Psoas muscle (tissue), 8 donors: ENCODE measurements at places on chromosomes 2 and 18. TPM values are rescaled to one million over a fixed set of nuclear protein-coding genes. Genes with fewer than 3 reads are reported as not detected.

DNA sequence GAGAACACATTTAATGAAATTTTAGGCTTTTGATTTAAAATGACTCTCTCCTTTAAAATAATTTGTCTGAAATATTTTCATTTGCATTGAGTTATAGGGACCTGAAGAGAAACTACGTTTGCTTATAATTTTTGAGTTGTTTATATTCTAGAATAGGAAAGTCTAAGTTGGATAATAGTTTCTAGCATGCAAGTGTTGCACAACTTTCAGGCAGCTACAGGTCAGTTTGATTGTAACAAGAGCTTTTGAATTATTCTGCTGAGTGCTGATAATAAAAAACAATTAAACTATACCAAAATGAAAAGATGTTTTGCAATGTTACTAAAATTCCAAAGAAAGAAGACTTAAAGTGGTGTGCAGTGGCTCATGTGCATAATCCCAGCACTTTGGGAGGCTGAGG lies 71.0 kb downstream of the PDE1A start:
- DNase-seq = no peak

DNA sequence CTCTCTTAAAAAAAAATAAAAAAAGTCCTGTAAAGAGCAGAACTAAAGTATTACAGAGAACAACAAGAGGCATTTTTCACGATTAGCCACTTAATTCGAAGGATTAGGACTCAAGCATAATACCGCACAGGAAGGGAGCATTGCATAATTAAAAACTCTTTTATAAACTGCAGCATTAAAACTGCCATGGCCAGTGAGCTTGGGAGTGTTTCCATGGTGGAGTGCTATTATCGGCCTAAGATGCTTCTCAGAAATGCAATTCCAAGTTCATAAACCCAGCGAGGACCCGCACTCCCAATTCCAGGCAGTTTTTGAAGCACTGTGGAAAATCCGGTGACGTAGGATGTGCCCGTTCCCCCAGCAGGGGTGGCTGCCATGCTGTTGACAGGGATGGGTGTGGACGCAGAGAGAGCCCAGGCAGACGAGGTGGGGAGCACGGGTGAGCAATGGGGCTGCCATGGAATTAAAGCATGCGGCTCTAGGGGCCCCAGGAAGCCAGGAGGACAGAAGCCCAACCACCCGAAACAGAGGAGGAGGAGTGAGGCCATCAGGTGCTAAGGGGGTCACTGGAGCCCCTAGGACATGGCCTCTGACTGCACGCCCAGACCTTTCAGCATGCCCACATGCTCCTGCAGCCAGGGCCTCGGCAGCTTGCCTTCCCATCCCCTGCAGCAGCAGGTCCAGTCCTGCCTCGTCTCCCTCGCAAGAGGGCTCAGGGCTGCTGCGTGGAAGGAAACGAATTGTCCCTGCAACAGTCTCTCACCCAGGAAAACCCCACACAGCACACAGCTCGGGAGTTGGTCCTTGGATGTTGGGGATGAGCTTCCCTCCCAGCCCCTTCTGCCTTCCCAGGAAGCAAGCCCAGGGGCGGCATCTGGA lies 233.4 kb downstream of the NDUFA10 start:
- no peak for DNase-seq

DNA sequence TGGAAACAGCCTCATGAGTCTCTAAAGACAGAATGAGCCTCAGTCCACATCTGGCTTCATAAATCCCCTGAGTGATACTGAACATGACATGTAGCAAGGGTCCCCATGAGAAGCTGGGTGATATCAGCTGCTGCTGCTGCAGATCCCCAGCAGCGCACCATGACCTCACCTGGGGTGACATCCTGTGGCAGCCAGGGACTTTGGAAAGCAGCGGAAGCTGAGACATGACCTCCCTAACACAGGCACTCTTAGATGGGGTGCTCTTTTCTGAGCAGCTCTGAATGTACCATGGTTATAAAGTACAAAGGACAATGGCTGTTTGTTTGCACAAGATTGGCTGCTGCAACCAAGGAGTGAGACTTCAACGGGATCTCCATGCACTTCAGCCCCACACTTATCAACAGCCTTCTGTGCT lies 74.7 kb upstream of the TMEM200C start:
- DNase-seq = no peak

GRCh38 chr18:24006712-24007313 lies 7.7 kb upstream of the TTC39C start:
- no peak for DNase-seq

GRCh38 chr2:71586471-71586870 lies 133.1 kb downstream of the DYSF start:
- no peak for DNase-seq

GRCh38 chr2:156349605-156350004 lies 17.1 kb upstream of the NR4A2 start:
- DNase-seq = no peak

DNA sequence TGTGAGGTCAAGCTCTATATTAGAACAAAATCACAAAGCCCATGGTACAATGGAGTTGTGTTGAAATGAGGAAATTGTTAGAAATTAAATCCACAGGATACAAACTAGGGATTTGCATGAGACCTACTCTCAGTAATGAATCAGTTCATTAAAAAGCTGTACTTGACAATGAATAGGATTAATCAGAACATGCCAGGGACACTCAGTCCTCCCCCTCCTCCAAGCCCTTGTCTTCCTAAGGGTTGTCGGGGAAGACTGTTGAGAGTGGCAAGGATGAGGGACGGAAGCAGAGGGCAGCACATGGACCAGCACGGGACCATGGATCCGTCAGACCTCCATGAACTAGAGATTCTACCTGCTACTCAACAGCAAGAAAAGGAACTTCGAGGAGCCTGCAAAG lies 39.8 kb downstream of the SPRED2 start:
- DNase-seq = no peak

GRCh38 chr2:20071397-20072383 lies 20.3 kb upstream of the LAPTM4A start:
- no peak for DNase-seq

- DNase-seq = no peak
Measured at GRCh38 chr18:25282896-25283703, 68.9 kb downstream of the ZNF521 start.

DNA sequence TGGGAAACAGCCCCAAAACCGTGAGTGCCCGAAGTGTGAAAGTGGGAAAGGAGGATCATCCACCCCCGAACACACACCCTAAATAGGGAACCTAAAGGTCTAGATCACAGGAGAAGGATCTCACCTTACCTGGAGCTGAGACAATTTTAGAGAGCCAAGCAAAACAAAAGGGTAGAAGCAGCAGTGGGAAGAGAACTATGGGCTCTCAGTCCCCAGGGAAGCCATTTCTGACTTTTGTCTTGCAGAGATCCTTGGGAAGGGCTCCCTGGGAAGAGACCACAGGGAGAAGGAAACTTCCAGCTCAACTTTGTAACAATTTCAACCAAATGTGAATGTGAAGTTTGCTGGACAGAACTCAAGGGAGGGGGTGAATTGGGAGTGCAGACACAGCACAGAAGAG lies 110.6 kb downstream of the WDPCP start:
- DNase-seq = no peak

DNA sequence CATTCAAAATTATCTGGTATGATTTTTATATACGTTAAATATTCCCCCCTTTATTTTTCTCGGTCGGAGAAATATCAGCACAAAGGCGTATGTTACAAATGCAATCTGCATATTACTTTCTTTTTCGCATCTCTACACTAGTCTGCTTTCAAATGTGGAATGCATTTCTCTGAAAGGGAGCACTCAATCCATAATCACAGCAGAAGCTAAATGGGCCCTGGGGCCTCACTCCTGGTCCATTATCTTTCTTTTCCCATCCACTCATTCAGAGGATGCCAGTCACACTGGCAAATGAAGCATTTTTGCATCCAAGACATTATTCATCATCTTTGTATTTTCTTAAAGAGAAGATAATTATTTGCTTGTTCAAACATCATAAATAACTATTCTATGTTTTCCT lies 295.2 kb upstream of the LRP1B start:
- no peak for DNase-seq

DNA sequence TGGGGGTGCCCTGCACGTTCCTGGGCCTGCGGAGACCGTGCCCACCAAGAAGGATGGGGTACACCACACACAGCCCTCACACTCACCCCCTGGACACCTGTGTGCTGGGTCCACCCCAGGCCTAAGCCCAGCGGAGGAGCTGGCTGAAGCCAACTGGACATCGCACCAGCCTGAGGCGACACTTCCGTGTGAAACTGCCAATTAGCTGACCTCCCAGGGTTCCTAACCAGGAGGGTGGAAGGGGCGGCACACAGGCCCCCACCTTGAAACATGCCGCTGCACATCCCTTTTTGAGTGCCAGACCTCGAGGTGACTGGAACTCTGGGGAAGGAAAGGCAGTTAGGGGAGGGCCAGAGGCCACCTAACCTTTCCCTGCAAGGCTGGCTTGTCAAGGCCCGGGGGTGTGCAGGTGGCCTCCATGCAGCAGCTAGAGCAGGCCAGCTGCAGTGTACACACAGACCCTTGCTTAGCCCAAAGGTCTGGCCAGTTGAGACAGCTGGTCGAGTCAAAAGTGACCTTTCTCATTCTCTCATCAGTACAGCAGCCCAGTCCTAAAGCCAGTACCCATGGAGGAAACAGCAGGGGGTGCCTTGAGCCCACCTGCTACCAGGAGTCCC lies 4.5 kb downstream of the STK25 start:
- no peak for DNase-seq

DNA sequence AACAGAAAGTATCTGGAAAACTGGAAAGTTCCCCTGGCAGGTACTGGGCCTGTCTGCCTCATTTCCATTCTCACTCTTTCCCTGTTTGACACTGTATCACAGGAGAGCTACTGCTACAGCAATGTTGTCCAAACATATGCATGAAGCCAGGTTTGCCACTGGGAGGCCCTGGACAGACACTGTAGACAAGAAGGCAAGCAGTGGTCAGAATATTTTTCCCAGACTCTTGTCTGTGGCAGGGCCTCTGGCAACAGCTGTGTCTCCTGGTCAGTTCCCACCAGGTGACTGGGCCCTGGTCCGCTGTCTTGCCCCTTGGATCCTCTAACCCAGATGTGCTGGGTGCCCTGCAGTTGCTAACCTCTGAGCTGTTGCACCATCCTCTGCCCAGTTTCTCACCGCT lies 178.9 kb upstream of the FANCL start:
- no peak for DNase-seq

The MCM6 gene
- total RNA-seq = 6.0 TPM

The LYG2 gene
- total RNA-seq = not detected

The UGT1A3 gene
- not detected for total RNA-seq

The ALKAL2 gene
- not detected for total RNA-seq

The COL4A3 gene
- total RNA-seq = 29.4 TPM

The SMAD4 gene
- 128 TPM for total RNA-seq
